Hematopoietic multipotent progenitor cell treated with erythropoietin and hydrocortisone succinate and interleukin-3 and kit ligand, for 8 days (in vitro differentiated cells): ENCODE measurements at places on chromosomes 13 and 19.

GRCh38 chr13:25753976-25754375 lies 297.8 kb downstream of the SHISA2 start:
- DNase-seq, result peak; percentile 87

DNA sequence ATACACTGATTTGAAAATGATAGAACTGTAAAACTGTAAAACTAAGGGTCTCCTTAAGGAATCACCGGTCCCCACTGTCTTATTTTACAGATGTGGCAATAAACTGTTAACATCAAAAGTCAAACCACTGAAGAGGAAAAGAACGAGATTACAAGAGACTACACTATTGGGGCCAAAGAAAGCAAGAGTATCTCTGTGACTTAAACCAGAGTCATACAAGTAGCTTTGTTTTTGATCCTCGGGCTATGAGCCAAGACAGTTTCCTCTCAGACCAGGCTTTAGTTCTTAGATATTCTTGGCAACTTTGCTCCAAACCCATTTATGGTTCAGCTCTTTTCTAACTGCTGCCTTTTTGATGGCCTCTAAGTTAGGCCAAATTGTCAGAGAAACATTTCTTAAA lies 113.8 kb downstream of the TBC1D4 start:
- no peak for DNase-seq

GRCh38 chr13:89029062-89029461 lies 1357.9 kb downstream of the SLITRK5 start:
- DNase-seq, result no peak

GRCh38 chr13:99830931-99831330 lies 140.6 kb downstream of the ZIC5 start:
- DNase-seq, result no peak

GRCh38 chr13:69935043-69935442 lies 172.6 kb upstream of the ATXN8OS start:
- DNase-seq, result peak; percentile 66

- DNase-seq, result no peak
Observed at GRCh38 chr13:98262292-98262691, 85.2 kb upstream of the RNF113B start.

DNA sequence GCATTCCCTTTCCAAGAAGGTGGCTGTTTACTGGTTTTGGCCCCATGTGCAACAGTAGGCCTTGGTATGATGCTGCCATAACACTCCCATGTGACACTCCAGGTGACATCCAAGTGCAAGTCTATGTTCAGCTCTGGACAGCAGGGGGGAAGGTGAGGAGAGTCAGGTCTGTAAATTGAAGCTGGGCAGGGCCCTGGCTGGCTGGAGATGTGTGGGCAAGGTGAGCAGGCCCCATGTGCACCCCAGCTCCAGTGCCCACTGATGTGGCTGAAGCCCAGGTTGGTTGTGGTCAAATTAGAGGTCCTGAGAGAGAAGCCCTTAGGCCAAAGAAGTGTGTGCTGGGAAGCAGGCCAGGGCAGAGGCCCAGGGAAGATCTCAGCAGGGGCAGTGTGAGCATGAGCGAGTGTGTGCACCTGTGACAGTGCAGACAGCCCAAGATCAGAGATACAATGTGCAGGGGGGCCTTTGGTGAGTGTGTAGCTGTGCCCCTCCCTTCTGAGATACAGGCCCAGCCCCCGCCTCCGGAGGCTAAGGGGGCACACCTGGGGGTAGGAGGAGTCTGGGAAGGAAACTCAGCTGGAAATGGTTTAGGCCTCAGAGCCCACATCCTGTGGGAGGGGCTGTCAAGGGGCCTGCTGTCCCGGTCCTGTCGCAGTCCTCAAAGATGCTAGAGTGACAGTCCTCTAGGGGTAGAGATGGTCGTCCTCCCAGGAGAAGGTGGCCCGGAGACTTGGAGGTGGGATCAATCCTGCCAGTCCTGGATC lies 18.6 kb downstream of the DEDD2 start:
- peak; percentile 42 for DNase-seq

GRCh38 chr19:39449116-39449797 lies 3.9 kb downstream of the SUPT5H start:
- DNase-seq, result no peak

DNA sequence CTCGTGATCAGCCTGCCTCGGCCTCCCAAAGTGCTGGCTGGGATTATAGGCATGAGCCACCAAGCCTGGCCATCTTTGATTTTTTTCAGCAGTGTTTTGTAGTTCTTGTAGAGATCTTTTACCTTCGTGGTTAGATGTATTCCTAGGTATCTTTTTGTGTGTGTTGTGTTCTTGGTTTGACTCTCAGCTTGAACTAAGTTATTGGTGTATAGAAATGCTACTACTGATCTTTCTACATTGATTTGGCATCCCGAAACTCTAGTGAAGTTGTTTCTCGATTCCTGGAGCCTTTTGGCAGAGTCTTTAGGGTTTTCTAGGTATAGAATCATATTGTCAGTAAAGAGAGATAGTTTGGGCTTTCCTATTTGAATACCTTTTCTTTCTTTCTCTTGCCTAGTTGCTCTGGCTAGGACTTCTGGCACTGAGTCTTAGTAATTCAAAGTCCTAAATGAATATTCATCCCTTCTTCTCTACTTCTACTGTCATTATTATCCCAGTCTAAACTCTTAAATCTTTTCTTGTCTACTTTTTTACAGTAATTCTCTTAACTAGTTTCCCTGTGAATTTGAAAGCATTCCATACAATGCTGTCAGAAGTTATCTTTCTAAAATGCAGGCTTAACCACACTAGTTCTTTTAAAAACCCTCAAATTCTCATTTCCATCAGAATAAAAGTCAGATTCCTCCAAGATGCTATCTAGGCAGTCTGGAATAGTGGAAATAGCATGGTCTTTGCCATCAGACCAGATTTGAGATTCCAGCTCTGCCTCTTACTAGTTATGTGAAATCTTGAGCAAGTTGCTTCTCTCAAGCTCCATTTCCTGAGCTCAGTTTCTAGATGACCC lies 7.0 kb downstream of the GPR18 start:
- DNase-seq, result no peak

DNA sequence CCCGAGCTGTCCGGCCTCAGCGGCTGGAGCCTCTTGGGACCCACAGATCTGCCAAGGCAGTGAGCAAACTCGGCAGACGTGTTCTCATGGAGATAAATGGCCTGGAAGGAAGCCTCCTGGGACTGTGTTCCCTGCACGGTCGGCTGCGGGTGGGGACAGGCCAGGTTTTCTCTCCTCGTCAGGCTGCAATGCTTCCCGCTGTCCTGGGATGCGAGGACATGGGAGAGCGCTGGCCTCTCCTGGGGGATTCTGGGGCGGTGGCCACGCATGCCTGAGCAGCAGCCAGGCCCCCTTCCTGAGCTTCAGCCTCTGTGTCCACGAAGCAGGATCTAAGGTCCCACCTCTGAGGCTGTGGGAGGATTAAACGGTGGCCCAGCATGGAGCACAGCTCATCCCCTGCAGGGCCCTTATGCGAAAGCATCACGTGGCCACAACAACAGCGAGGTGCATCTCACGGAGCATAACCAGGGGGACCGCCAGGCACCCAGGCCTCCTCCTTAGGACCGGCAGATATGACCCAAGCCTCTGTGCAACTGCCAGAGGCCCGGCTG lies 21.2 kb upstream of the C13orf46 start:
- no peak for DNase-seq

- DNase-seq, result no peak
Observed at GRCh38 chr13:20461860-20462532, 63.7 kb downstream of the CRYL1 start.

GRCh38 chr19:1851654-1852580 lies 3.6 kb upstream of the REXO1 start:
- peak; percentile 64 for DNase-seq

DNA sequence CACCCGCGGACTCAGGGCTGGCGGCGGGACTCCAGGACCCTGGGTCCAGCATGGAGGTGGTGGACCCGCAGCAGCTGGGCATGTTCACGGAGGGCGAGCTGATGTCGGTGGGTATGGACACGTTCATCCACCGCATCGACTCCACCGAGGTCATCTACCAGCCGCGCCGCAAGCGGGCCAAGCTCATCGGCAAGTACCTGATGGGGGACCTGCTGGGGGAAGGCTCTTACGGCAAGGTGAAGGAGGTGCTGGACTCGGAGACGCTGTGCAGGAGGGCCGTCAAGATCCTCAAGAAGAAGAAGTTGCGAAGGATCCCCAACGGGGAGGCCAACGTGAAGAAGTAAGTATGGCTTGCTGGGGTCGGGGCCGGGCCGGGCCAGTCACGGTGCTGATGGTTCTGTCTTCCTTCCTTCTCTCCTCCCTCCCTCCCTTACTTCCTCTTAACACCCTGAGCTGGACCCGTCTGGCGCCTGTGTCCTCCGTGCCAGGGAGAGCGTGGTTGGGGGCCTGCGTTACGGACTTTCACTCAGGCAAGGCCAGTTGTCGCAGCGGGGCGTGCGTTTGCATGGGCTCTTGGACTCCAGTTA lies 1.4 kb downstream of the STK11 start:
- DNase-seq, result no peak

- DNase-seq, result no peak
Observed at GRCh38 chr19:5452594-5453565, 2.3 kb upstream of the ZNRF4 start.

DNA sequence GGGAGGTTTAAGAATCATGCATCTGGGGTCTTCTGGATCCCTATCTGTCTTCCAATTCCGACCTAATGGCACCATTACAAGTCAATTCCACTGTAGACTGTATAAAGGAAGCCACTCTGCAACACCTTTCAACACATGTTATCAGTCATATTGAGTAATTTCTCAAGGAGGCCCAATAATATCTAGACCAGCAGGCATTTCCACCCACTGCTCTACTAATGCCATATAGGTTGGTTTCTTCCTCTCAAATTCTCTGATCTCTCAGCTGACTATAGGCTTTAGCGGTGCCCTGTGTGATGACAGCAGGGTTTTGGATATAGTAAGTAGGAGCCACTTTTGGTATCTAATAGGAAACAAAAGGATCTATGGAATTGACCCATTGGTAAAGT lies 12.4 kb upstream of the ITM2B start:
- no peak for DNase-seq

DNA sequence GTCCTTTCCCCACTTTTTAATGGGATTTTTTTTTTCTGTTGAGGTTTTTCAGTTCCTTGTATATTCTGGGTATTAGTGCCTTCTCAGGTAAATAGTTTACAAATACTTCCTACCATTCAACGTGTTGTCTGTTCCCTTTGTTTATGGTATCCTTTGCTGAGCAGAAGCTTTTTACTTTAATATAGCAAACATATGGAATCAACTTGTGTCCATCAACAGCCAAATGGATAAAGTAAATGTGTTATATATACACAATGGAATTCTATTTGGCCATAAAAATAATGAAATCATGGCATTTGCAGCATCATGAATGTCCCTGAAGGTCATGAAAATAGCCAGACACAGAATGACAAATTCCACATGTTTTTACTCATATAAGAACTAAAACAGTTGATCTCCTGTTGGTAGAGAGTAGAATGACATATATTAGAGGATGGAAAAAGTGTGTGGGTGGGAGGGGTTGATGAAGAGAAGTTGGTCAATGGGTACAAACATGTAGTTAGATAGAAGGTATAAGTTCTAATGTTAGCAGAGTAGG lies 500.8 kb downstream of the SLITRK6 start:
- no peak for DNase-seq

DNA sequence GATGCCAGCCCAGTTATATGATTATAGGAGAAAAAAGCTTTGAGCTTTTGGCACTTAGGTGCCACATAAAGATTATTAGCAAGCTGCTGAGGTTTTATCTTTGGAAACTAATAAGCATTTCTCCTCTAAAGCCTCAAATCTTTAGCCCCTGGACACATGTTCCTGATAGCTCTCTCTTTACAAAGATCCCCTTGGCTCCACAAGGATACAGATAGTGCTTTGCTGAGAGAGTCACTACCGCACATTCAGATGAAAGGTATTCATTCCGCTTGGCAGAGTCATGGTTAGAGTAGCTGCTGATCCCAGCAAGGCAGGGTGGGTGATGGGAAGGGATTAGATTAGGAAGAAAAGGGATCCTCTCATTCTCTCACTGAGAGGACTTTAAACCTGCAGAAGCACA lies 28.2 kb upstream of the PSG7 start:
- no peak for DNase-seq

- no peak for DNase-seq
Observed at GRCh38 chr13:100601716-100602115, 13.1 kb upstream of the GGACT start.

DNA sequence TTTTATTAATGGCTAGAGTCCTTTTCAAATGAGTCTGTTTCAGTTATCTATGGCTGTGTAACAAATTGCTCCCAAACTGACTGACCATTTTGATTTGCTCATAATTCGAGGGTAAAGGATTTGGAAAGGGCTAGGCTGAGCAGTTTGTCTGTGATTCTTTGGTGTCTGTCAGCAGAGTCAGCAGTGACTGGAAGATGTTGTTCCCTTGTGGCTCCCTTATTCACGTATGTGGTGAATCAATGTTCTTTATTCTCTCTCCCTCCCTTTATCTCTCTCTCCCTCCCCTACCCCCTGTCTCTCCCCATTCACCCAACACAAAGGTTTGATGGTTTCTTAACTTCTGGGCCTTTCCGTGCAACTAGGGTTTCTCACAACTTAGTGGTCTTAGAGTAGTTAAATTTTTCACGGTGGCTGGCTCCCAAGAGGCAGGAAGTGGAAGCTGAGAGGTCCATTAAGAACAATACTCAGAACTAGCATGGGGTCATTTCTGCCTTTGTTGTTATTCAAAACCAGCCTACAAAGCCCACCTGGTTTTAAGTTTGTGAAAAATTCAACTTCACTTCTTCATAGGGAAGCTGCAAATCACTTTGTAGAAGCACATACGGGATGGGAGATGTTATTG lies 772.5 kb upstream of the SLITRK1 start:
- DNase-seq, result no peak
